RPMI7951 (cell line): ENCODE measurements at places on chromosomes 11 and 22. TPM values are rescaled to one million over a fixed set of nuclear protein-coding genes. Genes with fewer than 3 reads are reported as not detected.

- DNase-seq = no peak
Observed at GRCh38 chr11:120216426-120217102, 5.7 kb downstream of the OAF start.

GRCh38 chr22:44341431-44342346 is 28.9 kb upstream of the SHISAL1 start:
- no peak for DNase-seq

- DNase-seq = no peak
Observed at GRCh38 chr11:114311946-114312345, 15.7 kb downstream of the NNMT start.

- peak; percentile 19 for DNase-seq
Observed at GRCh38 chr11:115247361-115247760, 256.9 kb downstream of the CADM1 start.

DNA sequence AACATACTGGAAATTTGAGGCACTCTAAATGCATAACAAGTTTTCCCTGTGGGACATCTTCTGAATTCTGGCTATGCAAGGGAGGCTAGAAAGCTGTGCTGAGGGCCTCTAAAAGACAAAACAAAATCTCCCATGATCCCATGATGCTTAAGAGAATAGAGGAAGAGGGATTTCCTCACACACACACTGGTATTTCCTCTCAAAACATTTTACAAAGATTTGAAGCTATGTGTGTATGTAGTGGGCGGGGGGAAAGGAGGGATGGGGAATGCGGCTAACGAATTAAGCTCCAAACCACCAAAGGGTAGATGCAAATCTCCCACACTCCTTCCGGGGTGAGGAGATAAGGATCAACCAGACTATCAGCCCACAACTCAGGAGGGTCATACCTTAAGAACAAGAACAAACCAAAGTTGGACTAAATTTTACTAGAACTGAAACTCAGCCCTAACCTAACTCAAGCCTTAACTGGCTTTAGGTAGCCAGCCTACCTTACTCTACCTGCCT is 6.0 kb downstream of the OR2AT4 start:
- no peak for DNase-seq

DNA sequence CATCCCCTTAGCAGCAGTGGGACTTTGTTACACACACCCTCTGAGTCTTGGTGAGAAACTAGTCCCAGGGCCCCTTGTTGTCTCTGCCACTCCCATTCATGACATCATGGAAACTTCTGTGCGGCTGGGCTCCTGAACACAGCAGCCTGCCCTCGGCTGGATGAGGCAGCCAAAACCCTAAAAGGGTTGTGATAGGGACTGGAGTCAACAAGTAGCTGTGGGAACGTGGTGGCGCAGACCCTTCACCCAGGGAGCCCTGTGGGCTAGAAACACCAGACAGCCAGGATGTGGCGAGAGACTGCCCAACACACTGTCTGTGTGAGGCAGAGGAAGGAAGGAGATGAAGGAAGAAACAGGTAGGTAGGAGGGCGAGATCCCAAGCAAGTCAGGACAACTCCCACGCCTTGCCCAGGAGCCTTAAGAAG is 3.9 kb downstream of the CD3D start:
- no peak for DNase-seq

DNA sequence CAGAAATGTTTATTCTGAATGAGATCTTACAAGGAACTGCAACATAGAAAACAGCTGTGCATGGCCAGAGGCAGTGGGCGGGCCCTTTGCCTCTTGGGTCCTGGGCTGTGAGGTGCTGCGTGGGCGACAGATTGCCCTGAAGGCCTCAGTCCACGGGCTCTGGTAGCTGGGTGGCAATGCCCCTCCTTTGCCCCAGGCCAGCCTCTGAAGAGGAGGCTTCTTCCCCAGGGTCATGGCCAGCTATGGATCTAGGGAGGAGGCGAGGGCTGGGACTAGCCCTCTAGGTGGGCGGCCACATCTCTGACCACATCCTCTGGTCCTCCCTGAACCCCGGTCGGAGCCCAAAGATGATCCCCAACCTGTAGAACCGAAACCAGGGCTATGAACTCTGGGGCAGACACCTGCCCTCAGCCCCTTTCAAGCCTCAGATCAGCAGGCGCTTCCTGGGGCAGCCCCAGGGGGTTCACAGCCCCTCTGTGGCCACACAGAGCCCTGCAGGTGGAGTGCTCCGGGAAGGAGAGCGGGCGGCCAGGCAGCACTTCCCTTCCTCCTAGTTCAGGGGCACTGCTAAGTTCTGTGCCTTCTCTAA is 6.6 kb upstream of the CDC42BPG start:
- DNase-seq = peak; percentile 76

GRCh38 chr22:19891317-19892256 is 36.9 kb upstream of the GNB1L start:
- peak; percentile 92 for DNase-seq

- DNase-seq = peak; percentile 43
Observed at GRCh38 chr11:118437208-118438125, 1.2 kb downstream of the KMT2A start.

DNA sequence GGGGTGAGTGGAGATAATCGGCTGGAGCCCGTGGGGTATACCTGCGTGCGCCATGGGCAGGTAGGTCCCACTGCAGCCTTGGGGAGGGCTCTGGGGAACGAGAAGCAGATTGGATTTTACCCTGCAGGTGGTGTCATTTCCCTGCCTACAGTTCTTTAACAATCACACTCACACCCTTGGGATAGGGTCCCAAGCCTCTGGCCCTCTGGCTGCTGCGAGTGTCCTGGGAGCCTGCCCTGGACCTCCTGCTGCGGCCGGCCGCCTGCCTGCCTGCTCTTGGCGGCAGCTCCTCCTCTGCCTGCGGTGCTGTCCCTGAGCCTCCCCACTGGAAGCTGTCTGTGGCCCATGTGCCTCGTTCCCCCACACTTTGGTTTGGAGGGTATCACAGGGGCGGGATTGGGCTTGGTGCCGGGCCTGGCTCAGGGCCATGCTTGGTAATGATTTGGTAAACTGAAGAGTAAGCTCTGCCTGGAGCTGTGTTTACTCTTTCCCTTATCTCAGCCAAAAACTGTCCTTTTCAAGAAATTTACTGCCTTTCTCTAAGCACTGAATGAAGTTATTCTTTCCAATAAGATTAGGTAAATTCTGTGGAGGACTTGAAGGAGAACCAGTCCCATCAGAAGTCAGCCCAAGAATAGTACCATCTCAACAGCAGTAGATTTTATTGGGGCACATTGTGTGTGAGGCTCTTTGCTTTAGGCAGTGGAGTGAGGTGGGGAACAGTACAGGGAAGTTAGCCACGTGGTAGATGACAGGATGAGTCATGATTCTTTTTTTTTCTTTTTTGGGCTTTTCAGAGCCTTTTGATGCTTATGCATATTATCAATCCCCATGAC is 53.7 kb downstream of the TBC1D22A start:
- peak; percentile 76 for DNase-seq

- DNase-seq = no peak
Observed at GRCh38 chr11:71341173-71341572, 88.8 kb upstream of the SHANK2 start.

DNA sequence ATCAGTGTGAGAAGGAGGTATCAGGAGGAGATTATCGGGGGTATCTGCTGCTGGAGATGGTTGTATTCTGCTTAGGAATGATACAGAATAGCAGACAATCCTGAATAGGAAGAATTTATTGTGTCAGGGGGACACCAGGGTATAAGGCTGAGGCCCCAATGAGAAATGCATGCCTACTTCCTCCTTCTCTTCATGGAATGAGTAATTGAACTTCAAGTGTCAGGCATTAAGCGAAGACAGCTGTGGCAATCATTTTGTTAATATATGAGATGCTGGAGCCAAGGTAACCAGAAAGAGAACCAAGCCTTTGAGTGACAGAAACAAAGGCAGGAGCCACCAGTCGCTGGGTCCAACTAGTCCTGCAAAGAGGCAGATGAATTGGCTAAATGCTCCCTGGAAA is 49.1 kb downstream of the KIRREL3 start:
- no peak for DNase-seq

DNA sequence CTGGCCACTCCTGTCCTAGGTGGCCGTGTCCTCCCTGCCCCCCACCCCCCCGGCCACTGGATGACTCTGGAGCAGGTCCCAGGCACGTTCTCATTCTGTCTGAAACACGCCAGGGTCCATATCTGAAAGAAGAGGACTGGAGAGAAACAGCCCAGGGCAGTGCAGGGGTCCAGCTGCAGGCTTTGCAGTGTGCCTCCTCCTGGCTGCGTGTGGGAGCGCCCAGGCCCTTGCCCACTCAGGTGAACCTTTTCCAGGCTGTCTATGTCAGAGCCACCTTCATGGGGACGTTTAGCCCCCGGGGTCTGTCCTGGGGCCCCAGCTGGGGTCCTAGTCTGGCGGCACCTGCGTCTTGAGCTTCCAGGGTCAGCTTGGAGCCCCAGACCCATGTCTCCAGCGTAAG is 15.6 kb downstream of the GRAMD4 start:
- DNase-seq = no peak

DNA sequence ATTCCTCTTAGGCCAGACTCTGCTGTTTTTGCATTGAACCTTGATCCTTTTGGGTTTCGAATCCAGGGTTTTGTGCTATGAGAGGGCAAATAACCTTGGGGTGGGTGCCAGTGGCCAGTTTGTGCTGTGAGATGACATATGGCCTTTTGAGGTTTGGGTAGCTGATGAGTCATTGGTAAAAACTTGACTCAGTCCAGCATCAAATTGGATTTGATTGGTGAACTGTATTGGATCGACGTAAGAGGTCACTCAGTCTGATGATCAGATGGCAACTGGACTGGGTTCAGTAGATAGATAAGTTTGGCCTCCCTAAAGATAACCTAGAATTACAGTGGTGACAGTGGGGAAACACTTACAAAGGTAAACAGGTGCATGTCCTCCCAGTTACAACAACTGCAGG is 41.0 kb upstream of the XKR3 start:
- DNase-seq = peak; percentile 73

DNA sequence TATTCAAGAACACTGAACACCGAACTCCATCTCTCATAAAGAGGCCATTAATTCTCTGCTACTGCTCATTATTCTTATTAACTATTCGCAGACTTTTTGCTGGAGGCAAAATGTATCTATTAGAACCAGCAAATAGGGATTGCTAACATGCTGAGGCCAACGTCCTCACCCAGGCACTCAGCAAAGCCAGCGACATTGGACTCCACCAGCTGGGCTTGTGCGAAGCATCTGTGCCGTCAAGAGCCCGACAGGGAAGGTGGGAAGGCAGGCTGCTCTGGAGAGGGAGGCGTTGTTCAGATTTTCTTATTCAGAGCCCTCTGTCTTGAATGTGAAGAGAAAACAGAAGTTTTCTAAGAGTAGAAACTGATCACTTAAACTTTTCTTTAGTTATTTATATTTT is 615.6 kb upstream of the KIRREL3 start:
- DNase-seq = no peak

- DNase-seq = no peak
Observed at GRCh38 chr11:128238521-128239265, 348.7 kb downstream of the ETS1 start.

GRCh38 chr11:63165706-63166310 is 21.8 kb upstream of the SLC22A24 start:
- peak; percentile 17 for DNase-seq

GRCh38 chr11:114466742-114467141 is 27.5 kb downstream of the REXO2 start:
- no peak for DNase-seq

- no peak for DNase-seq
Observed at GRCh38 chr11:36090356-36091109, 146.7 kb downstream of the LDLRAD3 start.

- DNase-seq = no peak
Observed at GRCh38 chr11:46475926-46476545, 84.5 kb upstream of the CHRM4 start.

DNA sequence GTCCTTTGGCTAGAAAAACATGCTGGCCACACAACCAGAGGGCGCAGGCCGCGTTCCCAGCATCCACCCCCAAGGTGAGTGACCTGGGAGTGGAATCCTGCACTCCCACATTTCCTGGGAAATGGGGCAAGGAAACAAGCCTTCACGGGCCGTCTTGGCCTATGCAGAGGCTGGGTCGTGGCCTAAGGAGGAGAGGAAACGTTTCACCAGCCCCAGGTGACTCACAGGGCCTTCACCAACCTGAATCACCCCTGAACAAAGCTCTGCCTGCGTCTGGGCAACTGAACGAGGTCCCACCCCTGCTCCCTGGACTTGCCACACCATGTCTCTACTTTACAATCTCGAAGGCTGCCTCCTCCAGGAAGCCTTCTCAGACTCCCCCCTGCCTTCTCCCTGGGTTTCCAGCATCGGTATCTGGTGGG is 13.2 kb downstream of the MYH9 start:
- DNase-seq = peak; percentile 63

GRCh38 chr22:19446603-19447329 is 745 bp downstream of the C22orf39 start:
- no peak for DNase-seq

- peak; percentile 64 for DNase-seq
Observed at GRCh38 chr22:40603088-40603605, 33.4 kb downstream of the MRTFA start.

GRCh38 chr11:75152651-75153427 is 1.9 kb downstream of the SLCO2B1 start:
- no peak for DNase-seq

DNA sequence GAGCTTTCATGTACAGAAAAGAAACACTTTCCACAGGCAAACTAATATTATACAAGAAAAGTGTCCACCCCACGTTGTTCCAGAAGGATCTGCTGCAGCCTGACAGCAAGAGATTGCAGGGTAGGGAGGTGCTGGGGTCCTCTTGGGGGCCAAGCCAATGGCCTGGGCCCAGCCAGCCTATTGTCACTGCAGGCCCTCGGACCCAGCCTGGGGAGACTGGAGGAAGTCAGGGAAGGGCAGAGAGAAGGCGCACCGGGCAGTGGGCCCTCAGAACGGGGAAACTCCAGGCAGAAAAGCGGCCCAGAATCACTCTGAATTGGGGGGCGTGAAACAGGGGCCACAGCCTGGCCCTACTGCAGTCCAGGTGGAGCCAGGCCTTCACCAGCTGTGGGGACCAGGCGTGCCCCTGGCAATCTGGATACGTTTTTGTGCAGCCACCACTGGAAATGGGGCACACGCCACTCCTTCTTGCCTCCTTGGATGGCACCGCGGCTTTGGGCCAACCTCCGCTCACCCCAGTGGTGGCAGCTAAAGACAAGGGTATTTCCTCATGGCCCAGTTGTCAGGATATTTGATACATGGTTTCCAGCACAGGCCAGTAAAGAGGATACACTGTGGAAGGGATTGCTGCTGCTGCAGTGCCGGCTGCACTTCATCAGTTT is 3.9 kb upstream of the NAP1L4 start:
- no peak for DNase-seq

DNA sequence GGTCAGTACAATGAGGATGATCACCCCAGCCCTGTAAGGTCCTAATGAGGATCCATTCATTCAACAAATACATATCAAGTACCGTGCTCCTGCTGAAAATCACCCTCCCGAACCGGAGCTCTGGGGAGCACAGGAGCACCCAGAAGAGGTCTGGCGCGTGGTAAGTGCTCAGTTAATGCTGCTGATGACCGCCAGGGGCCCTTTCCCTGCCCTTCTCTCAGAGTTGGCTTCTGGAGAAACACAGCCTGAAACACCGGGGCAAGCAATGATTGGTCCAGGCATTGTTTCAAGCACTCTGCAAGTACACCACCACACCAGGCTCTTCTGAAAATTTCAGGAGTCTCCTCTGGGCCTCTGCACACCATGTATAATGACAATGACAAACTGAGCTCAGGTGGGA is 3.8 kb upstream of the CCDC86 start:
- DNase-seq = no peak

The TFIP11 gene
- 21.6 and 28.3 TPM in 2 replicates for total RNA-seq

The GLYAT gene
- 0.60 TPM in 1 of 2 replicates, not detected in the other for total RNA-seq

The TLCD5 gene
- 3.4 and 4.9 TPM in 2 replicates for total RNA-seq

The PNPLA3 gene
- 7.5 and 7.6 TPM in 2 replicates for total RNA-seq

The OR52M1 gene
- not detected in 2 replicates for total RNA-seq

The SMTN gene
- 53.9 and 72.3 TPM in 2 replicates for total RNA-seq

The INPP5J gene
- total RNA-seq = 0.12 and 0.29 TPM in 2 replicates

The KRTAP5-8 gene
- total RNA-seq = not detected in 2 replicates

The SLN gene
- total RNA-seq = 0.68 TPM in 1 of 2 replicates, not detected in the other
